Dorsolateral prefrontal cortex (tissue), 122 donors: ENCODE measurements at places on chromosomes 6 and 20.
A peak's percentile ranks its signal among the peaks of the same experiment; 100 is the strongest.

DNA sequence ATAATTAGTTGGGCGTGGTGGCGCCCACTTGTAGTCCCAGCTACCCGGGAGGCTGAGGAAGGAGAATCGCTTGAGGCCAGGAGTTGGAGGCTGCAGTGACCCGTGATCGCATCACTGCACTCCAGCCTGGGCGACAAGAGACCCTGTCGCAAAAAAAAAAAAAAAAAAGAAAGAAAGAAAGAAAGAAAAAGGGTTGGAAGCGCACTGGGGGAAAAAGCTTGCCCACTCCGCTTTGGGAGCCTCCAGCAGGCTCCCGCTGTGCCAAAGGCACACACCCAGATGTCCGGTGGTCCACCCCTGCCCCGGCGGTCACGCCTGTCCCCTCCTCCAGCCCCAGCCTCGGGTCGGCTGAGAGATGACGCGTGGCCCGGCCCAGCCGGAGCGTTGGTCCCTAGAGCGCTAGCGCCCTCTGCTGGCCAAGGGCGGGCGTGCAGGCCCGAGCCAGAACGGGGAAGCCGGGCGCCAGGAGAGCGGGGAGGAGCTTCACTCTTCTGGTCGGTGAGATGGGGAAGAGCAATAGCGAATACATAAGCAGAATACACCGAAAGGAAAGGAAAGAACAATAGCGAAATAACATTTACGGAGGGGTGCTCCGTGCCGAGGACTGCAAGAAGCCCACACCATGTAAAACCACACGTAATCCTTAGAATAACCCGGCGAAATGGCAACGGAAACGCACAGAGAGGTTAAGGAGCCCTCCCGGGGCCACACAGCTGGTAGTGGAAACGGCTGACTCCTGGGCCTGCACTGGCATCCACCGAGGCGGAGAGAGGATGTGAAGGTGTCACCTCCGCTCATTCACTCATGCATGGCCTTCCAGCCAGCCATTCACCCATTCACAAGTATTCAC lies 41.7 kb downstream of the UBE2V1 start:
- DNase-seq = peak; percentile 86

DNA sequence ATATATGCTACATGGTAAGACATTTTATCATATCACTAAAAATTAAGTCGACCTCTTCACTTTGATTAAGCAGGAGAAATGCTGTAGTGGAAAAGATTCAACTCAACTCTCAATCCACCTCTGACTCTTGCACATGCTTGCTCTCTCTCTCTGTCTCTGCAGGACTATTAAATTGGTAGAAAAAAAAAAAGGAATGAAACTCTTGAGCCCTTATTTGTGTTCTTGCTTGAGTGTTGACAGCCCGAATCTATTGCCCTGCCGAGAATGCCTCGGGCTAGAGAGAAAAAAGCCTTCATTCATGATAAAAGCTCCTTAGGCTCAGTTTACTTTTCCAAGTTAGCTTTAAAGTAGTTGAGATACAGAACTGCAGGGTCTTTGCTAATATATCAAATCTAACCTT lies 722.2 kb downstream of the PRKN start:
- DNase-seq = no peak

GRCh38 chr6:43708860-43709653 lies 21.5 kb upstream of the MRPS18A start:
- no peak for DNase-seq

- DNase-seq = no peak
These were observed 326.6 kb upstream of the JAG1 start for GRCh38 chr20:11000416-11000815.

DNA sequence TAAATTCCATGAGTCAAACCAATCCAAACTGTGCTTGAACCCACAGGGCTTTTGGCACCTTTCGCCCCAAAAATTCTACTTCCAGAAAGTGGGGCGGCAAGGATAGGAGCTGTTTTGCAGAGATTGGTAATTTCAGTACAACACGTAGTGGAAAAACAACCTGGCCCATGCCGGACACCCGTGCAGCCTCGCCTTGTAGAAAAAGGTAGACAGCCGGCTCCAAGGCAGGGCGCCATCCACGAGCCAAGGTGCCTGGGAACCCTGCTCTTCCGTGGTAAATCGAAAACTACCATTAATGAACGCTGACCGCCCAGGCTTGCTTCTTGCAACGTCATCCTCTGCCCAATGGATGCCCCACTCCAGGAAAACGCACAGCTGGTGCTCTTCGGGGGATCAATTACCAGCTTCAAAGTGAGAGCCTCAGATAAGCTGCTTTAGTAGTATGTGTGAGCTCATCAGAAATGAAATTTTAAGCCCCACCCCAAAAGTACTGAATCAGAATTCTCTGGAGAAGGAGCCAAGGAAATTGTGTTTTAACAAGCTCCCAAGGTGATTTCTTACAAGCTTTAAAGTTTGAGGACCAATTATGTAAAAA lies 1.8 kb downstream of the OOEP start:
- DNase-seq = no peak

GRCh38 chr6:107943626-107944439 lies 14.2 kb downstream of the SEC63 start:
- DNase-seq = no peak

- DNase-seq = no peak
These were observed 71.6 kb upstream of the CD93 start for GRCh38 chr20:23157734-23158133.

GRCh38 chr20:58019850-58020625 lies 208.4 kb downstream of the ANKRD60 start:
- DNase-seq = no peak

- no peak for DNase-seq
These were observed 75.1 kb downstream of the SNX5 start for GRCh38 chr20:17893445-17893844.

DNA sequence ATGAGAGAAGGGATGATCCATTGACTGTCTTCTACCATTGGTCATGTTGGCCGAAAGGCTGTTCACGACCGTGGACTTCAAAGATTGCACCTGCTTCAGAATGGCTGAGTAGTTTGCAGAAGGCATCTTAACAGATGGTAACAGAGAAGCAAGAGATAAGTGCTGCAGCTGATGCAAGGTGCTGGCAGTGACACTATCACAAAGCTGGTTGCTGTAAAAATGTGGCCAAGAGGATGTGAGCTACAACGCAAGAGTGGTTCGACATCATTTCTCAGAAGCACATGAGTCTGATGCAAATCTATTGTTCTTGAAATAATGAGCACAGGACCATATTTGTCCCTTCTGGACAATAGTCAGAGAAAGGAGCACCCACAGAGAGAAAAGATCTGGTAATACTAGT lies 27.0 kb upstream of the ANKEF1 start:
- no peak for DNase-seq

DNA sequence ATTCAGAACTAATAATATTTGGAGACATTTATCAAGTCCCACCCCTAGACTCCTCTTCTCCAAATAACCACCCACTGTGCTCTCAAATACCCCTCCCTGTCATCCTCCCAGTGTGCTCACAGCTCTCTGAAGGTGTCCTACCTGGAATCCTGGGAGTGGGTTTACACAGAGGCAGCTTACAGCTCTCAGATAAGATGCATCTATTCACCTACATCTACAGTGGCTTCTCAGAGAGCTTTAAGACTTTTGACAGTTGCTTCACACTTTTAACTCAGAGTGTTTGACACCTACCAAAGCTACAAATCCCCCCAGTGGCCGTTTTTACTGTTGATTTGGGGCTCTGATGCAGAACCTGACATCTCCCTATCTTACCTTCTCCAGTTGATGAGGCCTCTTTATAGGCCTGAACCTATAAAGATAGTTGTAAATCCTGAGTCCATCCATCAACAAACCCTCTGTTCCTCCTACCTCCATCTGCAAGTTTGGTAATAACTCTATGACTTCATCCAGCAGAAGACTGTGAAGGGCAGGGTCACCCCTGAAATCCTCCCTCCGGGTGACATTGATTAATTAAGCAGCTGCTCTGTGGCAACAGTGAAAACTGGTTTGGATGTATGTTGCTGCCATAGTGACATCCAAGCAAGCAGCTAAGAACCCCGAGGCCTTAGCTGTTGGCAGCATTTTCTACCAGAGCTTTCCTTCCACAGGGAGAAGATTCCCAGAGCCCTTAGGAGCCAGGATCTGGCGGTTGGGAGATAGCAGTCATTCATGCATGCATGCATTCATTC lies 226.1 kb upstream of the RREB1 start:
- DNase-seq = no peak

DNA sequence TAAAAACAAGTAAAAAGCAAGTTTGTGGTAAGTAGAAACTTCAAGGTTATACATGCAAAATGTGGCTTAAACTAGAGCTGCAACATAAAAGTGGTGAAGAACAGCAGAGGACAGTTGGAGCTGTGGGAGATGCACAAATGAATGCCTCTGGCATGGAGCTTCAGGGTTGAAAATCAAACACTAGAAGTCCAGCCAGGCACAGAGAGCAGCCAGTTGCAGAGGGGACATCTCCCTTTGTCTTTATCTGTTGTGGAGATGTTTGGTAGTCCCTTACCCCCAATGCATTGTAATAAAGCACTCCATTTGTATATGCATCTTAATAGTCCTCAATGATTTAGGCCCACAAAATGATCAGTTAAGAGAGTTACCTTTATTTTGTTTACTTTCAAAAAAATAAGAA lies 73.1 kb upstream of the C20orf144 start:
- DNase-seq = no peak

DNA sequence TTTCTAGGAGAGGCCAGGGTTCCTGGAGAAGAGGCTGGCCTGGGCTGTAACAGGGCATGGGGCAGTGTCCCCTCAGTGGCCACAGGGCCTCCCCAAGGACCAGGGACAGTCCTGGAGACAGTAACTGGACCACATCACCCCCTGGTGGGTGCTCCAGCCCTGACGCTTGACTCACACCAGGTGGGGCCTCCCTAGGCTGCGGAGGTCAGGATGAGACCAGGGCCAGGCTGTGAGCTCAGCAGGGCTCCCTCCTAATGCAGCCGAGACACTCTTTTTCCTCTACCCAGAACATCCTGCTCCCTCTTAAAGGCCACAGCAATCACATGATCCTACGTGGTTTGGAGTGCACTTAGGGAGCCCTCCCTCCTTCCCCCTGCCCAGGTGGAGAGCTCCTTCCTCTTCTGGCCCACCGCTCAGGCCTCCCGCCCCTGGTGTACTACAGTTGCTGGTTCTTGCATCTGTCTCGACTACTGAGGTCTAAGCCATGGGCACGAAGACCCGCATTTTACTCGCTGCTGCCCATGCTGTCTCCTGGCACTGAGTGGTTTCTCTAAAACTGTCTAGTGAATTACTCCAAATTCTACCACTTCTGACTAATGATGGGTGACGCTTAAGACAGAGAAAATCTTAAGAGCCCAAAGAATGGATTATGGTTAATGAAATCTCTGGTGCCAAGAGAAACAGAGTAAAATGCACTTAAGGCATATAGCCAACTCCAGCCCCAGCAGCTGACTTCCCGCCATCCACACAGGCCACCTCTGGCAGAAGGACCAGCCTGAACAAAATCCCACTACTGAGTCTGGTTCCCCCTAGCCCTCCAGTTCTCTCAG lies 166.1 kb upstream of the CST7 start:
- DNase-seq = peak; percentile 42

- no peak for DNase-seq
These were observed 1.6 kb upstream of the SOBP start for GRCh38 chr6:107488174-107488874.

DNA sequence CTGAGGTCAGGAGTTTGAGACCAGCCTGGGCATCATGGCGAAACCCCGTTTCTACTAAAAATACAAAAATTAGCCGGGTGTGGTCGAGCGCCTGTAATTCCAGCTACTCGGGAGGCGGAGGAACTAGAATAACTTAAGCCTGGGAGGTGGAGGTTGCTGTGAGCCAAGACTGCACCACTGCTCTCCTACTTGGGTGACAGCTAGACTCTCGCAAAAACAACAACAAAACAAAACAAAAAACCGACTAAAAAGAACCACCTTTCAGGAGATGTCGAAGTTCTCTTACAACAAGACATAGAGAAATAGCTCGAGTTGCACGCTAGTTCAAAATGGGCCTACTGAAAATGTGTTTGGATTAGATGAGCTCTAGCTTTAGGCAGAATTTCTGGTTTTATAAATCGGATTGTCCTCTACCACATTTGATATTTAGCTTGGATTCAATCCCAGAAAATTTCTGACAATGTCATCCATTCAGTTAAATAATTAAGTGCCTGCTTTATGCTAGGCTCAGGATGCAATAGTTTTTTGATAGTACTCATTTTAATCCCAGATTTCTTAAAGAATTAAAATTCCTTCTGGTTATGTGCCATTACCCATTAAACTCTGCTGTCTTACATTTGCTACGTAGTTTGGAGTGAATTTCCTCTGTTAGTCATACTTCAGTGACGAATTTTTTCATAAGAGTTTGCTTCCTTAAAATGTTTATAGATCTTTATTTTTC lies 137.5 kb upstream of the SHLD1 start:
- DNase-seq = no peak

DNA sequence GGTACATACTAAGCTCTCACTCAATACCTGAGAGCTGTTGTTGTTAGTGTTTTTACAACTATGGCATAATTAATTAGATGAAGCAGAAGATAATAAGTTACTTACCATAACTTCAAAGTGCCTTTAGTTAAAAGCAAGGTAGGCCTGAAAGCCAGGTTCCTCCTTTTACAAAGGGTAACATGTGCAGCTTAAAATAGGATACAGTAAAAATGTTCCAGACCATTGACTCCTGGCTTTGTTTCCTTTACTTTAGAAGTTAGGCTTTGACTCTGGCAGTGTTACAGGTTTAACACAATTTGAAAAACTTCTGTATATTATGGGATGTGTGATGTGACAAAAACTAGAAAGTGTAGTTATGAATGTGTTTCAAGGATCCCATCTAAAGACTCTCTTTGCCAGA lies 522.5 kb downstream of the EPM2A start:
- no peak for DNase-seq

GRCh38 chr6:158856261-158856660 lies 37.1 kb upstream of the EZR start:
- DNase-seq = no peak

- DNase-seq = no peak
These were observed 43.5 kb downstream of the ZFAND3 start for GRCh38 chr6:37862992-37863391.

- DNase-seq = no peak
These were observed 108.7 kb upstream of the CNKSR3 start for GRCh38 chr6:154619146-154619545.

- DNase-seq = no peak
These were observed 121.1 kb downstream of the CDC5L start for GRCh38 chr6:44508646-44509045.

DNA sequence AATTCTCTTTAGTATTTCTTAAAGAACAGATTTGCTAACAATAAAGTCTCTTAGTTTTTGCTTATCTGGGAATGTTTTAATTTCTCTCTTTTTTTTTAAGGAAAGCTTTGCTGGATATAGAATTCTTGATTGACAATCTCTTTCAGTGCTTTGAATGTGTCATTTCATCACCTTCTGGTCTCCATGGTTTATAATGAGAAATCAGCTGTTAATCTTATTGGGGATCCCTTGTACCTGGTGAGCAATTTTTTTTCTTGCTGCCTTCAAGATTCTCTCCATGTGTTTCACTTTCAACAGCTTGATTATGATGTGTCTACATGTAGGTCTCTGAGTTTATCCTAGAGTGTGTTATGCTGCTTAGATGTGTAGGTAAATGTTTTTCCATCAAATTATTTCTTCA lies 16.4 kb upstream of the PSMF1 start:
- DNase-seq = no peak
